GM04504 (cell line): ENCODE measurements at places on chromosomes 1 and 21.

DNA sequence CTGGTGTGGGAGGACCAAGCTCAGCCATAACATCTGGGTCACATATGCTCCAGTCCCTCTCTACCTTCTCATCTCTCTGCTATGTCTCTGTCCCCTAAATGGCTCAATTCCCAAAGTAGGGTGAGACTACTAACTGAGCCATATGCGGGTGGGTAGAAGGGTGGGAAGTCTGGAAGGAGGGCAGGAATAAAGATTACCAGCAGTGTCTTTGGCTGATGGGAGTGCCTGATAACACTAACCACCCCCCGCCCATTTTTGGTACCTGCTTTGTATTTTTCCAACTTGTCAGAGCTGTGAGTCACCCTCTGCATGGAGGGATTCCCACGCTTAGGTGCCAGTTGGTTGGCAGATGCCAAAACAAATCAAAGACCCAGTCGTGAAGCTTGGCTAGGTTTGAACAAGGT, 14.9 kb upstream of the SSBP3 start:
- DNase-seq, result no peak

- DNase-seq, result no peak
These were observed 21.8 kb downstream of the STYXL2 start for GRCh38 chr1:167115655-167116054.

DNA sequence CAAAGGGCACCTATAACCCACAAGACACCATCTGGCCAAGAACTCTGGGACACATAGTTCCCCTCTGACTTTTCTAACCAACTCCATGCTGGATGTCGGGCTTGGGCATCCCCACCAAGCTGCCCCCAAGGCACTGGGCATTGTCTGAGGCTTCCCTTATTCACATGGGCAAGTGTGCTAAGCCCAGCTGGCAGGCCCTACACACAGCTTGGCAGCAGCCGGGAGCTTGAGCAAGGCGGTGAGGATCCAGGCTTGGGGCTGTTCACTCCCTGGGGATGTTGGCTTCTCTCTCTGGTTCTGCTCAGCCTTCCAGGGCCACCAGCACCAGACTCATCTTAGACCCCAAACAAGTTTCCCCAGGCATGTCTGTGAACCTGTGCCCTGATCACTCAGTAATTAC, 138.3 kb upstream of the KAZN start:
- DNase-seq, result no peak

DNA sequence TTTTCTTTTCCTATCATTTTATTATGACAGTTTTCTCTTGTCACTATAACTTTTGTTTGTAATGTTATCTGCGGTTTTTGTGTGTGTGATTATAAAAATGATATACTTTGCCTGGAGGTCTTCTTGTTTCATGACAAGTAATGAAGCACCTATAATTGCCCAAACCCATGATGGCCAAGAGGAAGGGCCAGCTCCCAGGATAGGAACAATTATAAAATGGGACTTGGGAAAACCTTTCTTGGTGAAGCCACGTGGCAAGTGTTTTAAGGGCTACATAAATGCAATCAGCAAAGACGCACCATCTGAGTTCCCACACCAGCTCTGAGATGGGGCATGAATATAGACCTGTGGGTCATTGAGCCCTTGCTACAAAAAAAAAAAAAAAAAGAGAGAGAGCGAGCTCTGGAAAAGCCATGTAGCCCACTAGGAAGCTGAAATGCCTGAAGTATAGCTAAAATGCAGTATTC, 462.6 kb upstream of the RUNX1 start:
- DNase-seq, result no peak

GRCh38 chr1:52857443-52857842, 14.9 kb downstream of the ZYG11A start:
- DNase-seq, result no peak

DNA sequence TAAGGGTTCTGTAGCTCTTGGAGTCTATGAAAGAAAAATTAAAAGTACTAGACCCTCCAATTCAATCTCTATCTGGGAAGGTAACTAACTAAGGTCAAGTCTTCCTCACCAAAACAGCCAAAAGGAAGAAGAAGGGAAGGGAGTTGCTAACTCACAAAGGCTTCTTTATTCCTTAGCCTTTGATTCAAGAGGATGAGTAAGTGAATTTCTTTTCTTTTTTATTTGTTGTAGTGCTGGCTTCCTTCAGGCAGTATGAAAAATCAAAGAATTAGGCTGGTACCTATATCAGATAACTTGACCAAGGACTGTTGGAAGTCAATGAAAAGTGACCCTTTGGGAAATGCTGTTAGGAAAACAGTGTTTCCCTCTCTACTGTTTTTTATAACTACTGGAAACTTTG, 144.4 kb upstream of the NRIP1 start:
- DNase-seq, result no peak

- no peak for DNase-seq
These were observed 25.9 kb downstream of the COL6A1 start for GRCh38 chr21:46007492-46007868.

DNA sequence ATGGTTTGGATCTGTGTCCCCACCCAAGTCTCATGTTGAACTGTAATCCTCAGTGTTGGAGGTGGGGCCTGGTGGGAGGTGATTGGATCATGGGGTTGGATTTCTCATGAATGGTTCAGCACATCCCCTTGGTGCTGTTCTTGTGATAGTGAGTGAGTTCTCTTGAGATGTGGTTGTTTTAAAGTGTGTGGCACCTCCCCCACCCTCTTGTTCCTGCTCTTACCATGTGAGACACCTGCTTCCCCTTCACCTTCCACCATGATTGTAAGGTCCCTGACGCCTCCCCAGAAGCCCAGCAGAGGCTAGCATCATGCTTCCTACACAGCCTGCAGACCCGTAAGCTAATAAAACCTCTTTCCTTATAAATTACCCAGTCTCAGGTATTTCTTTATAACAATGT, 55.8 kb downstream of the SUSD4 start:
- DNase-seq, result no peak
